ENCODE measurements at places on chromosomes 3 and 15. TPM values are rescaled to one million over a fixed set of nuclear protein-coding genes. Genes with fewer than 3 reads are reported as not detected.
A peak's percentile ranks its signal among the peaks of the same experiment; 100 is the strongest.

- no peak for DNase-seq
These were observed 3.3 kb downstream of the HES1 start for GRCh38 chr3:194139071-194139813.

DNA sequence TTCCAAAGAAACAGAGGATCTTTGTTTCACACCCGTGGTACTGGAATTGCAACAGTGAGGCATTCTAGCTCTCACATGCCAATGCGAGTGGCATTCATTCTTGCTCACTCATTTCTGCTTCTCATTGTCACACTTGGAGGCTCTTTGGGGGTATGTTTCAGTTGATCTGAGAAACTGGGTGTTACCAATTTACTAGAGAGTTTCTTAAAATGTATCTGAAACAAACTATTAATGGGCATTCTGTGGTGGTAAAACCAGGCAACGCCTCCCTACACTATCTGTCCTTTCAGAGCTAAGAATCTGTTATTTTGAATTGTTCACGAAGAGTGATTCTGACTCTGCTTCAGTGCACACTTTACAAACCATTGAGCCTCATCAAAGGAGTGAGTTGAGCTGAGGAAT is 140.6 kb upstream of the BHLHE40 start:
- no peak for DNase-seq

AGBL1 gene
- total RNA-seq, result not detected

FURIN gene
- total RNA-seq, result 73.1 TPM

GRCh38 chr3:179565496-179565895 is 2.8 kb downstream of the ACTL6A start:
- DNase-seq, result no peak

ITGA11 gene
- 0.20 TPM for total RNA-seq

GRCh38 chr3:68631850-68632545 is 300.3 kb downstream of the TAFA4 start:
- no peak for DNase-seq

DNA sequence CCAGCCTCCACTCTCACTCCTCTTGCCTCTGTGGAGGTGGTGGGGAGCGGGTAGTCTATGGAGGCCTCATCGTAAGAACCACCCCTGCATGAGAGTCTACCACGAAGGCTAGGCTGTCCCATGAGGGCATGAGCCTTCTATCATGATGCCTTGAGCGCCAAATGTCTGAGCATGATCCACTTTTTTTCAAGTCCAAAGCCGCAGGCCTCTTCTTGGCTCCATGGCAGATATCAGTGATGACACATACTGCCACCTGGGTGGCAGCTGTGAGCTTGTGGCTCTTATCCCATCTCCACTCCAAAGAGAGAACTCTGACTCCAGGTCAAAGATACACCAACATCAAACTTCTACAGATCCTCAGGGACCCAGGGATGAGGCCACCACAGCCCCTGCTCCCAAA is 13.5 kb downstream of the POC1A start:
- DNase-seq, result no peak

- no peak for DNase-seq
These were observed 69.9 kb downstream of the FILIP1L start for GRCh38 chr3:100044369-100044768.

DNA sequence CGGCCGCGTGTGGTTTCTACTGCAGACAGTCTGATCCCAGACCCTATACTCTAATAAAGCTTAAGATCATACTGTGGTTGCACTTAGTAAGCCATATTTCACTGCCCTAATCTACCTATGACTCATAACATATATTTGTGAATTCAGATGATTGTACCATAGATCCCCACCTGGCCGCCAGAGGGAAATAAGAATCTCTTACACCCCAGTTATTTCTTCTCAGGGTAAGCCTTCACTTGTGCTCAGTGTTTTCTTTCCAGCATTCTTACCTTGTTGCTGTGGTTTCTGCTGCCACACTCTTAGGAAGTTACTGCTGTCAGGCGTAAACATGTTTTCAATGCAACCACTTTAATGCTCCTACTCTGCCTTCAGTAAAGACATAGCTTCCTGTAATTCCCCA is 105.9 kb downstream of the B3GALNT1 start:
- DNase-seq, result no peak

DNA sequence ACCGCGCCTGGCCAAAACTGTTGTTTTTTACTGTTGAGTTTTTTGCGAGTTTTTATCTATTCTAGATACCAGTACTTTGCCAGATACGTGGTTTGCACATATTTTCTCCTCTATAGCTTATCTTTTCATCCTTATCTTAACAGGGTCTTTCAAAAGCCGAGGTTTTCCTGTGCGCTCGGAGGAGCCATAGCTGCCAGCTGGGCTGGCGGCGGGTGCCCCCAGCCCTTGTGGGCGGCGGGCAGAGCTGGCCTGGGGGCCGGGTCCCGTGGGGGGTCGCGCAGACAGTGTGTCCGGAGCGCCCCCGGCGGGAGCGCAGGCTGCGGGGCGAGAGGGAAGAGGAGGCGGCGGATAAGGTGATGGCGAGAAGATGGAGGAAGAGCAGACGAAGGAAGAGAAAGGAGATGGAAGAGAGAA is 11.1 kb upstream of the EIF4A2 start:
- DNase-seq, result no peak

SAXO2 gene
- total RNA-seq, result 0.11 TPM

DNA sequence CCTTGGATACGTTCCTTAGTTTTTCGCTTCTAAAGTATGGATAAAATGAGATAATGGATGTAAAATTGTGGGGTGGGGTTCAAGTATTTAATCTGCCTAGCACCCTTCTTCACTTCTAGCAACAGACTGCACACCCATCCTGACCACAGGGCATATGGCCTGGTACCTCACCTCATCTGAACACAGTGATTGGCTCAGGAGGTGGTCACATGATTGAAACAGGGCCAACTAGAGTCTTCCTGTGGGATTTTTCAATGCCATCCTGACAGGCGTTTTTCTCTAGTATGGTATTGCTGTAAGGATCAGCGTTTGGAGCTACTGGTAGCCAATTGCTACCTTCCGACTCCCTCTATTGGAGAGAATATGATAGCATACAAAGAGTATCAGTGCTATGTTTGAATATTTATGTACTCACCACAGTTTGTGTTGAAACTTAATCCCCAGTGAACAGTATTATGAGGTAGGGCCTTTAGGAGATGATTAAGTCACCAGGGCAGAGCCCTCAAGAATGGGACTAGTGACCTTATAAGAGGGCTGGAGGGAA is 172.2 kb downstream of the PPM1L start:
- no peak for DNase-seq

DNA sequence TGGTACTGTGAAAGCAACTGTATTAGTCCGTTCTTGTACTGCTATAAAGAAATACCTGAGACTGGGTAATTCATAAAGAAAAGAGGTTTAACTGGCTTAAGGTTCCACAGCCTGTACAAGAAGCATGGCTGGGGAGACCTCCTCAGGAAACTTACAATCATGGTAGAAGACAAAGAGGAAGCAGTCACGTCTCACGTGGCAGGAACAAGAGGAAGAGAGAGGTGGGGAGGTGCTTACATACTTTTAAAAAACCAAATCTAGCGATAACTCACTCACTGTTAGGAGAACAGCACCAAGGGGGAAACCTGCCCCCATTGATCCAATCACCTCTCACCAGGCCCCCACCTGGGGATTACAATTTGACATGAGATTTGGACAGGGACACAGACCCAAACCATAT is 48.9 kb downstream of the IQGAP1 start:
- no peak for DNase-seq

DNA sequence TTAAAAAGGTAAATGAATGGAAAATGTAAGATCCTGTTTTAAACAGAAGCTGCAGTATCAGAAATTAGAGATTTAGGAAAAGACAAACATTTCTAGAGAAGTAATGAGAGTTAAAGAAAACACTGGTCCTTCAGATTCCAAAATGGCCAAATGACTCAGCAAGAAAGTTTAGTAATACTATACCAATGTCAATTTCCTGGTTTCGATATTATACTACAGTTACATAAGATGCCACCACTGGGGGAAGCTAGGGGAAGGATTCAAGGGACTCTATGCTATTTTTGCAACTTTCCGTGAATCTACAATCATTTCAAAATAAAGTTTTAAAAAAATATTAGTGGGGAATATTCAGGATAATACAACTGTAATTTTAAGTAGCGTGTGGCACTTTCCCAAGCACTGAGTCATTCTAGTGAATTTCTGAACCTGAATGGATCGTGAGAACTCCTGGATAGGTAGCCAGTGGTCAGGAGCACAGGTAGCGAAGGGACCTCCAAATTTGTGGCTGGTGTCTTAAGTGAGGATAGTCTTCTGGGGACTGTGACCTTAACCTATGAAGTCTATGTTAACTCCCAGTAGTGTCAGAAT is 37.6 kb downstream of the TMCC1 start:
- no peak for DNase-seq

DNA sequence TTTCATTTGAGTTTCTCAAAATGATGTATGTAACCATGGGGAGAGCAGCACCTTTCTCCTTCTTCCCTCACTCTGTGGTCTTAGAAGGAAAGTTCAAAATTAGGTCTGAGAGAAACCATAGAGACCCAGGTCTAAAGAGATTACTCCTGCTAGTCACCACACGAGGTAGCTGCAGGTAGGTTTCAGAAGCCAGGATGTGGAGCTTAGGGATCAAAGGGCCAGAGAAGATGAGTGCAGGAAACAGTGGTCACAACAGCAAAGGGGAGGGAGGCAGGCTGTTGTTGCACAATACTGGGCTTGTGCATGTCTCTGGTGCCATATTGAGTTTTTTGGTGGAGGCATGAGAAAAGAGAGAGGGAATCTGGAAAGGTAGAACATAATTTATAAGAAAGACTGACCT is 583.6 kb downstream of the AGBL1 start:
- DNase-seq, result no peak

- no peak for DNase-seq
These were observed 459 bp upstream of the ADCY5 start for GRCh38 chr3:123449102-123449996.

DNA sequence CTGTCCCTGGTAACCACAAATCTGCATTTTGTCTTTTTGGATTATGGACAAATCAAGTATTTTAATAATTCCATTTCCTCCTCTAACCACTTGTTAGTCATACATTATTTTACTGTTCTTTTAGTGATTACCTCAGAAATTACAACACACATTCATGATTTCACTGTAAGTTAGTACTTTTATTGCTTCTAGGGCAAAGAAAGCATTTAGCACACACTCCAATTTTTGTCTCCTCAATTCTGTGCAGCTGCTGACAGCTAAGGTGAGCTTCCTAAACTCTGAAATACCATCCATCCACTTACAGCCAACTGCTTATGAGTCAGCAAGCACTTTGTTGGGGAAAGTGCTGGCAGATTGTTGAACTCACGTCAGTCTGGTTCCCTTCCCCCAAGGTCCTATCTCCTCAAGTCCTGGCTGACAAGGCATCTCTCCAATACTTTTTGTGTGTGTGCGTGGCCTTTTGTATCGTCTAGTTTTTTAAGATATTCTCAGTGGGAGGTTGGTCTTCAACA is 49.4 kb upstream of the TNFAIP8L3 start:
- DNase-seq, result peak; percentile 32

UBAP1L gene
- total RNA-seq, result 0.40 TPM

GRCh38 chr3:38549082-38549481 is 52.9 kb downstream of the EXOG start:
- no peak for DNase-seq

GRCh38 chr3:54557538-54558428 is 370.1 kb downstream of the LRTM1 start:
- no peak for DNase-seq

GRCh38 chr3:143119009-143119914 is at the start of gene CHST2:
CHST2 (plus strand) TSS chr3:143119771; CDS start chr3:143120817, 1,046 bp downstream.
- DNase-seq, result peak; percentile 43

FBLN2 gene
- 2.2 TPM for total RNA-seq

HCLS1 gene
- total RNA-seq, result 48.7 TPM

IL17RC gene
- 18.7 TPM for total RNA-seq

DNA sequence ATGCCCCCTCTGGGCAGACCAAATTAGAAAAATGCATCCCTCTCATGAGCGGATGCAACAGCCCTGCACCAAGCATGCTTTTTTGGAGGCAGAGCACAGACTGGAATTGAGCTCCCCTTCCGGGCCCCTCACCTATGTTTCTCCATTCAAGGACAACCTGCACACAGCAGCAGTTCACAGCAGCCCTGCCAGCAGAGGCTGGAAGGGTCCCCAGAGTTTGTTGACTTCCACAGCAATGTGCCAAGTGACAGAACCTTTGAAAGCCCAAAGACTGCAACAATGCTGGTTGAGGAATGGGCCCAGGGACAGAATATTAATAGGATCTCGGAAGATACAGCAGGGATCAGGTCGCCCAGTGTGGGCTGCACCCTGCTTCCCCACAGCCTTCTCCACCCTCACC is 650.4 kb downstream of the FHIT start:
- DNase-seq, result no peak

- DNase-seq, result no peak
These were observed 109.6 kb downstream of the PLD1 start for GRCh38 chr3:171700653-171701052.

DNA sequence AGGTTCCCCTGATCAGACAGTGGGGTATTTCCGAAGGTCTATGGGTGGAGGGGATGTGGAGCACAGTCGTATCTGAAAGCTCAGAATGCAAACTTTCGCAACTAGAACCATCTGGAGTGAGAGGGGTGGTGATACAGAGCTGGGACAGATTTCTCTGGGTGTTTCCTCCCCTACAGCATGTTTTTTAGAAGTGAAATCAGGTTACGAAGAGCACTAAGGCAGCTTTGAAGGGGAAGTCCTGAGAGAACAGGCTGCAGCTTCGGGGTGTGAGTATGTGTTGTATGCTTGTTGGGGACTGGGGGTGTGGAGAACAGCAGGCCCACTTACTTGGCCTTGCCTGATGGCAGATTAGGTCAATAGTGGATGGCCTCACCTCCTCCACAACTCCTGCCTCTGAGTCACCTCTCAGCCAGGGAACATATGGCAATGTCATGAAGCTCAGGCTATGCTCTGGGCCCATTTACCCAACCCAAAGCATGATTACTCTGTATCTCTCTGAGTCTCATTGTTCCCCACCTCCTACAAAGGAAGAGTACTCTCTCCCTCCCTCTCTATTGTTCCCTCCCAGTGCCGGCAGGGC is 107.2 kb upstream of the RASGRP1 start:
- DNase-seq, result no peak

GRCh38 chr3:150503402-150504099 is 42.7 kb downstream of the SERP1 start:
- no peak for DNase-seq

DNA sequence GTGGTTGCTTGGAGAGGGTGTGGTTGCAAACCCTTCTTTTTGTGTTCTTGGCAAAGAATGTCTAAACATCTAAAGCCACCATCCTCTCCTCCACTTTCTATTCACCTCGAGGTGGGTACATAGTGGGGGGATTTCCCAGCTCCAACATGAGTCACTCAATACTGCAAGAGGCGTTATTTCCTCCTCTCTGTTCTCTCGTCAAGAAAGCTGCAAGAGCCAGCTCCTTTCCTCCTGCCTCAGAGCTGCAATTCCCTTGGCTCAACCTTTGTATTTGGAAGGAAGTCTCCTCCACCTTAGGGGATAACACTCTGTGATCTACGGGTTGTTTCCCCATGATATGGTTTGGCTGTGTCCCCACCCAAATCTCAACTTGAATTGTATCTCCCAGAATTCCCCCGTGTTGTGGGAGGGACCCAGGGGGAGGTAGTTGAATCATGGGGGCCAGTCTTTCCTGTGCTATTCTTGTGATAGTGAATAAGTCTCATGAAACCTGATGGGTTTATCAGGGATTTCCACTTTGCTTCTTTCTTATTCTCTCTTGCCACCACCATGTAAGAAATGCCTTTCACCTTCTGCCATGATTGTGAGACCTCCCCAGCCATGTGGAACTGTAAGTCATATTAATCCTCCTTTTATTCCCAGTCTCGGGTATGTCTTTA is 138.4 kb downstream of the PLCL2 start:
- DNase-seq, result no peak

Measured in pulmonary artery endothelial cell (primary cell).